AG04450 (cell line): ENCODE measurements at places on chromosomes 7 and 10.

DNA sequence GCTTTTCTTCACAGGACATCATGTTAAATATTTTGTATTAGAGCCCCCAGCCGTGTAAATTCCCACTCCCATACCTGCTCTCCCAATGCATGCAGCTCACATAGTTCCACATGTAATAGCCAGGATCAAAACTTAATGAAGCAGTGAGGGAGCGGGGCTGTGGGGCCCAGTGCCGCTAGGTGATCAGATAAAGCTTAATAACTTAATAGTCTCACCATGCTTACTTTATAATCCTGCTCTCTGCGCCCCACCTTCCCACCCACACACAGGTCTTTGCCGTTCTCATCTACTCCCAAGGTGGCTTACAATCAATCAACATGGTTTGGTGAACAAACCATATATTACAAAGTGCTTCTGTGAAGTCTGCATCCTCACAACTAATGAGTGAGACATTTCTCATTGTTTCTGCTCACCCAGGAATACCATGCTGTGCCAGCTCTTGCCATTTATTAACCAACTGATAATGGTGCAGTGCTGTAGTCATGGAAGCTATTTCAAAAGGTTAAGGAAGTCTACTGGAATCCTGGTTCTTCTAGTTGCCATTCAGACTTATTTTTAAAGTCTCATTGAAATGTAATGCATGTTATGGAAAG lies 156.4 kb downstream of the CTTNBP2 start:
- DNase-seq = no peak

DNA sequence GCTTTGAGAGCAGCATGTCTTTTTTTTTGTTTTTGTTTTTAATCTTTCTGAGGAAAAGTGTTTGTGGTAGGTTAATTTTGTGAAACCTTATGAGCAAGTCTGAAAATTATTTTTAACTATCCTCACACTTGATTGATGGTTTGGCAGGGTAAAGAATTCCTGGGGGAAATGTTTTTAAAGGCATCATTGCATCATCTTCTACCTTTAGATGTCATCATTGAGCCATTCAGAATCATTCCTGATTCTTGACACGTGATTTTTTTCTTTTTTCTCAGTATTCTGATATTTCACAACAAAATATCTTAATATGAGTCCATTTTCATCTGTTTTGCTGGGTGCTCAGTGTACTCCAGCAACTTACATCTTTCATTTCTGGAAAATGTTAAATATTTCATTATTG lies 28.3 kb downstream of the PALS2 start:
- DNase-seq = no peak

DNA sequence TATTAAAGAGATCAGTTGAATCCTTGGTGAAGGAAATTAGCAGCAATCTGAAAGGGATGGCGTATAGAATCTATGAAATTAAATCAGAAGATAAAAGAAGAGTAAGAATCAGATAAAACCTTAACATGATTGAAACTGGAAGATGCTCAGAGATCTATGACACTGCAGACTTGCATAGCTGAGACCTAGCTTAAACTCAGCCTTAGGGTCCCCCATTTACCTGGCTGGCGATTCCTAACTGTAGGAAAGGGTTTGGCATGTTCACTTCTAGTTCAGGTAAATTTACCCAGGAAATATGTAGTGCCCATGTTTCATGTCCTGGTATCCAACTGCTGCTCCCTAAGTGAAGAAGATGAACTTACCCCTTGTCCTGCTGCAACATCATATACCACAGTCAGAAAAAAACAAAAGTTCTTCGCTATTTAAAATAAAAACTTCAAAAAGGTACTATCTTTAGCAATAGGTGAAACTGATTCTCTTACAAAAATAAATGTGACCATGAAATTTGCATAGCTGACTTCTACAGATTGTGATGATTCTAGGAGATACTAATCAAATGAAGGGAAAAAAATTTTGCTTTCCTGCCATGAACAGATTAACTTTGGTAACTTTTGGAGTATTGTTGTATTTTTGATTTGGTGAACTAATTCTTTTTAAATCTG lies 47.8 kb upstream of the TMEM243 start:
- no peak for DNase-seq

GRCh38 chr7:52758356-52758755 lies 277.1 kb upstream of the POM121L12 start:
- no peak for DNase-seq

DNA sequence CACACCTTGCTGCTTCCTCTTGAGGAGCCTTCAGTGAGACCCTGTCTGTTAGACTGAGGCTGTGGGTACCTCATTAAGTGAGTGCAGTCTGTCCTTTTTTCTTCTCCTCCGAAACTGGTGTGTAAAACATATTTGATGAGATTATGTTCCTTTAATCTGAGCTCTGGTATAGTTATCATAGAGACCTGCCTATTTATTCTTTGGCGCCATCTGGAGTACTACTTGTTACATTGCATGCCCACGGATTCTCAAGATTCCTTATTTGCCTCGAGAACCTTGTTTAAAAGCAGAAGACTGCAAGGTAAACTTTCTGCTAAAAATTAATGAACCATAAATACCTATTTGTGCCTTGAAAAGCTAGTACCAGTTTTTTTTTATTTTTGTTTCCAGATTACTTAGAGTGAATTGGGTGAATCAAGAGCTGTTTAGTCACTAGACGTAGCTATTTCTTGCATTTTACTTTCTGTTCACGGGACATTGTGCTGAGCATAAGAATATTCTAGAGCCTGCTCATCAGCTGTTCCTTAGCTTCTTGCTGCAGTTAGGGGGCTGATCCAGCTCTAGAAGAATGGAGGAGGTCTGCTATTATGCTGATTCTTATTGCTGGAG lies 16.9 kb upstream of the STMP1 start:
- DNase-seq = no peak

GRCh38 chr10:99540306-99540656 lies 7.5 kb downstream of the NKX2-3 start:
- DNase-seq = no peak

DNA sequence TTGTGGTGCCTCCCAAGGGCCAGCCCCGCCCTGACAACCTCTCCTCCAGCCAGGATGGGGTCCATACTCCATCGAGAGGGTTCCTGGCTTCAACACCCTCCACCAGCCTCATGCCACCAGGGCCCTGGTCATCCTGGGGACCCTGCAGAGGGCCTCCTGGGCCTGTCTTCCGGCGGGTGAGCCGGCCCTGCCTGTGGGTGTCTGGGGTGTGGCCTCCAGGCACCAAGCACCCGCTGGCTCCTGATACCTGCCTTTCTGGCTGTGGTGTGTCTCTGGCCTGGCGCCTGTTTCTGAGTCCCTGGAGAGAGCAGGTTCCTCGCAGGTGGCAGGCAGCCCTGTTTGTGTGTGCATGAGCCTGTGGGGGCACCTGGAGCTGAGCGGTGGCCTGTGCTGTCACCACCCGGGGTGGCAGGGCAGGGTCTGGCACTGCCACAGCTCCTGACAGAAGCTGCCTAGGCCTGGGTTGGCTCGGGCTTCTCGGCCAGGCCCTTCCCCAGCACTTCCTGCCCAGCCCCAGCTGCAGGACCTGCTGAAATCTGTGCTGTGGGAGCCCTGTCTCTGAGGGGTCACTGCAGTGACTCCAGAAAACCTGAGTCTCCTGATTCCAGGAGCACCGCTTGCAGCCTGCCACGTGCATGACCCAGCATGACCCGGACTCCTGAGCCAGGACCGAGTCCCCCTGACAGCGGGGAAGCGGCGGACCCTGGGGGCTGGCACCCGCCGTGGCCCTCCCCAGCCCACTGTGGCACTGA lies 18.4 kb downstream of the ADAM8 start:
- DNase-seq = no peak

DNA sequence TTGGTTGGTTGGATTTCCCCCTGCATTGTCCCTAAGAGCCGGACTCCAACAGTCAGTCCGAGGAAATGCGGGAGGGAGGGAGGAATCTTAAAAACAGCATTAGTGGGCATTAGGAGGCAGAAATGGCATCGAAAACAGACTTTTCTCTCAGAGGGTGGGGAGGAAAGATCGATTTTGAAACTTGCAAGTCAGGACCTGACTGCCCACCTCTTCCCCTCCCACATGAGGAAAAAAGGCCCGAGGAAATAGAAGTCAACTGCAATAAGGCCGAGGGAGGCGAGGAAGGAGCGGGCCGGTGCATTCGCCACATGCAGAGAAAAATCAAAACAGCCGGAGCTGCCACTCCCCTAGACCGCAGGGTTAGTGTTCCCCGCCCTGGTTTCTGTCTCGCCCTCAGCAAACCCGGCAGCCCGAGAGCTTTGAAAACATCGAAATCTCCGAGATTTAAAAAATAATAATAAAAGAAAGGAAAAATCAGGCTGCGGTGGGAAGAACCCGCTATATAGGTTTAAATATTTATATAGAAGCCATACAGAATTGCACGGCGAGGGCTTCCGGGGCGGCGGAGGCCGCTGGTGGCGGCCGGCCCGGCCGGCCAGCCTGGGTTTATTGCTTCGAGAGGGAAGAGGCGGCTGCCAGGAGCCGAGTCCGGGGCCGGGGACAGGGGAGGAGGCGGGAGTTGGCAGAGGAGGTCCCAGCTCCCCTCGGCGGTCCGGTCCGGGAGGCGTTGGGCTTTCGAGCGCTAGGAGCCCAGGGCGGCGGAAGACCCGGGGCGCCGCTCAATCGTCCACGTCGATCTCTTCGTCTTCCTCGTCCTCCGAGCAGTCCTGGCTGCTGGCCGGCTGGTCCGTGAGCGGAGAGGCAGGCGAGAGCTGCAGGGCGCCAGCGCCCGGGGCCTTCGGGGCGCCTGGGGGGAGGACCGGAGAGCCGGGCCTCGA lies 2.5 kb downstream of the LBX1 start:
- no peak for DNase-seq

- peak; percentile 93 for DNase-seq
These were observed 63.5 kb downstream of the ABCC2 start for GRCh38 chr10:99845837-99846382.

GRCh38 chr7:139602143-139602722 lies 78.7 kb downstream of the CLEC2L start:
- no peak for DNase-seq

DNA sequence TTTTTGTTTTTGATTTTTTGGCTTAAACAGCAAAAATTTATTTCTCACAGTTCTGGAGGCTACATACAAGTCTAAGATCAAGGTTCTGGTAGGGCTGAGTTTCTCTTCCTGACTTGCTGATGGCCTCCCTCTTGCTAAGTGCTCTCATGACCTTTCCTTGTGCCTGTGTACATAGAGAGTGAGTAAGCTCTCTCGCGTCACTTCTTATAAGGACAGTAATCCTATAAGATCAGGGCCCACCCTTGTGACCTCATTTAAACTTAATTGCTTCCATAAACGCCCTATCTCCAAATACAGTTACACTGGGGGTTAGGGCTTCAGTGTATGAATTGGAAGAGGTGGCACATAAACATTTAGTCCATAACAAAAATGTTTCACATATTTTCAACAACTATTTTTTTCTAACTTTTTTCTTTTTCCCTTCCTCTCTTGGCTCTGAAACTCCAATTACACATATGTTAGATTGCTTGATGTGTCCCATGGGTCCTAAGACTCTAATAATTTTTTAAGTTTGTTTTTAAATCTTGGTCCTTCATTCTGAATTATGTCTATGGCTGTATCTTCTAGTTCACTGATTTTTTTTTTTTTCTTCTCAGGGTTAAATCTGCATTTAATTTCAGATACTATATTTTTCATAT lies 149.8 kb downstream of the HBP1 start:
- DNase-seq = no peak

- no peak for DNase-seq
These were observed 6.8 kb upstream of the PARD3 start for GRCh38 chr10:34821587-34822585.

DNA sequence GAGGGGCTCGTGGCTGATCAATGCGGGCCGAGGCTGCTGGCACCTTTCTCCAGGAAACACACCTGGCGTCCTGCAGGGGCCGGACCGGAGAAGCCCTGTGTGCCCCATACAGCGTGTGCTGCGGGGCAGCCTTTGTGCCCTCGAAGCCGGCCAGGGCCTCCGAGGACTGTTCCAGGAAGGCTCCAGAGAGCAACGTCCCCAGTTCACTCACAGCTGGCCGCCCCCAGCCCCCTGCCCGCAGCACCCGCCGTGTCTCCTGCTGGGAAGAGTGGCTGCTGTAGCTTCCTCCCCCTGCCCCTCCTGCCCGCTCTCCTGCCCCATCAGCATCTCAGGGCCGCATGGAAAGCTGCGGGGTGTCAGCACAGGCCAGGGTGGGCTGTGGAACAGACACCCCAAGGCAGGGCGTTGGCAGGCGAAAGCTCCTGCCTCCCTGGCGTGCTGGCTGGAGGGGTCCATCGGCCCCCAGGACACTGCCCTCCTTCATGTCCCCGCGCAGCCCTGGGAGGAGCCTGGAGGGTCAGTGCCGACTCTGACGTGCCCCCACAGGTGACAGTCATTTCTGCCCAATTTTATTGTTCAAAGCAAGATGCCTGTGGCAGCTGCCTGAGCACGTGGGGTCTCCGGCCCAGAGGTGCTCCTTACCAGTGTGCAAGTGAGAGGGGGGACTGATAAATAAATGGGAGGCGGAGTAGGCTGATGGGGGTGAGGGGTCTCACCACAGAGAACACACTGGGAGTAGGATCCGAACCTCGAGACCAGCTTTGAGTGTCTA lies 95.8 kb upstream of the DIP2C start:
- DNase-seq = no peak

- no peak for DNase-seq
These were observed 71.2 kb upstream of the KCTD7 start for GRCh38 chr7:66557214-66558200.

DNA sequence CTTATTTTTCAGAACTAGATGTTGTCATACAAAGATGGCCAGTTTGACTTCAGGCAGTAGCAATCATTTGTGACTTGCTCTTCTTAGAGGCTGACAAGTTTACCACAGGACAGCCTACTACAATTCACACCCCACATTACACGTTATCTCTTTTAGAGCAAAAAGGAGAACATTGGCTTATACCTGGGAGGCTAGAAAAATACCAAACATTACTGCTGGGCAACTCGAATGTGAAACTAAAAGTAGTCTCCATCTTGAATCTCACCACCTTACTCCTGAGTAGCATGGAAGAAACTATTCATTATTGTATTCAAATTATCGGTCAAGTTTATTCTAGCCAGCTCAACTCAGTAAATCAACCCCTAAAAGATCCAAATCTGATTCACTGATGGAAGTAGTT lies 90.7 kb upstream of the TMEM26 start:
- DNase-seq = no peak

- no peak for DNase-seq
These were observed 252.0 kb downstream of the PTEN start for GRCh38 chr10:88115407-88115806.

DNA sequence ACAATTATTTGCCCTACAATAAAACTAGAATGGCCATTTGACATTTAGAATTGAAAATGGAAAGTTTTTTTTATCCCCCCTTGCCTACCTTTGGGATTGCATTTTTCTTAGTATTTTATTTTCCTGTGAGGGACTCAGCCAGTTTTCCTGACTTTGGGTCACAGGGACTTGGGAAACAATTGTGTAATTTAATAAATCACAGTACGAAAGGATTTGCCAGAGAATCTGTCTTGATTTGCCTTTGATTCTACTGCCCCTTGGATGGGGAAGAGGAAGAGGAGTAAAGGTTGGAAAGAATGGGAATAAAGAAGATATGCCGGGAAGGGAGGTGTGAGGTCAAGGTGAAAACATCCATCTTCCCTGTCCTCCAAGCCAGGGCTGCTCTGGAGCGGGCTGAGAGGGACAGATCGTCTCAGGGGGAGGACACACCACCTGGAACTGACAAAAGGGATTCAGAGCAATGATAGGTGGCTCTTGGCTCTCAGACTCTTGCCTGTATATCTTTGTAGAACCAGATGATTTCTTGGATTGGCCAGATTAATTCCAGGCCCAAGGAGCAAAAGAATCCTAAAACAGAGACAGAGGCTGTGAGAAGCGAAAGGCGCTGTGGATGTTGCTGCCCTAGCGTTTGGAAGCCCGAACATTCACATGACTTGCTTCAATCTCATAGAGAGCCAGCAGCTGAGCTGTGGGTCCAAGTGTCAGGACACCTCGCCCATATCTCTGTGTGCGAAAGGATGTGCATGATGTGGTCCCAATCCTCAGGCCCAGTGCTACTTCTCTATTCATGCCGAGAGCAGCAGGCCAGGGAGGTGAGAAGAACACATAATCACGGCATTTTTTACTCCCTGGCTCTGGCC lies 50.3 kb upstream of the ZEB1 start:
- no peak for DNase-seq
